ENCODE measurements at places on chromosomes 2 and 18.

DNA sequence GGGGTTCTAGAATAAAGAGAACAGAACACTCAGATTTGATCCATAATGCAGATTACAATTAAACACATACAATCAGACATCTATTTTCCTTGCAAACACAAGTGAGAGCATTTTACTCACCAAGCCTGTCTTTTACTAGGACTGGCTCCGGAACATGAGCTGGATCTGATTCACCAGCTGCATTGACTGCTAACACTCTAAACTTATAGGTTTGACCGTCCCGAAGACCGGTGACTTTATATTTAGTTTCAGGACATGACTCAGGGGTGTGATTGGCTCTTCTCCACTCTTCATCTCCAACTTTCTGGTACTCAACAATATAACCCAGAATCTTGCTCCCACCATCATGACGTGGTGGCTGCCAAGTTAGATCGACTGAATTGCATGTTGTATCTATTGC is 112.4 kb downstream of the PLEKHA3 start:
- no peak for DNase-seq

DNA sequence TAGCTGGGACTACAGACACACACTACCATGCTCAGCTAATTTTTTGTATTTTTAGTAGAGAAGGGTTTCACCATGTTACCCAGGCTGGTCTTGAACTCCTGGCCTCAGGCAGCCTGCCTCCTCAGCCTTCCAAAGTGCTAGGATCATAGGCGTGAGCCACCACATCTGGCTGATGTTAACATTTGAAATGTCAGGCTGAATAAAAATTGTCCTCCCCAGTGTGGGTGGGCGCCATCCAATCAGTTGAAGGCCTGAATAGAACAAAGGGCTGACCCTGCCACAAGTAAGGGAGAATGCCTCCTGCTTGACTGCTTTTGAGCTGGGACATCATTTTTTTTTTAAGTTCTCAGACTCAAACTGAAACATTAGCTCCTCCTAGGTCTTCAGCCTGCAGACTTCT is 21.0 kb upstream of the RHOB start:
- no peak for DNase-seq

GRCh38 chr18:23712445-23712844 is 23.2 kb downstream of the LAMA3 start:
- peak; percentile 51 for DNase-seq

- DNase-seq, result no peak
Measured at GRCh38 chr18:79770826-79771225, 26.9 kb upstream of the KCNG2 start.

GRCh38 chr2:227462462-227462951 is 9.4 kb upstream of the AGFG1 start:
- DNase-seq, result peak; percentile 50

DNA sequence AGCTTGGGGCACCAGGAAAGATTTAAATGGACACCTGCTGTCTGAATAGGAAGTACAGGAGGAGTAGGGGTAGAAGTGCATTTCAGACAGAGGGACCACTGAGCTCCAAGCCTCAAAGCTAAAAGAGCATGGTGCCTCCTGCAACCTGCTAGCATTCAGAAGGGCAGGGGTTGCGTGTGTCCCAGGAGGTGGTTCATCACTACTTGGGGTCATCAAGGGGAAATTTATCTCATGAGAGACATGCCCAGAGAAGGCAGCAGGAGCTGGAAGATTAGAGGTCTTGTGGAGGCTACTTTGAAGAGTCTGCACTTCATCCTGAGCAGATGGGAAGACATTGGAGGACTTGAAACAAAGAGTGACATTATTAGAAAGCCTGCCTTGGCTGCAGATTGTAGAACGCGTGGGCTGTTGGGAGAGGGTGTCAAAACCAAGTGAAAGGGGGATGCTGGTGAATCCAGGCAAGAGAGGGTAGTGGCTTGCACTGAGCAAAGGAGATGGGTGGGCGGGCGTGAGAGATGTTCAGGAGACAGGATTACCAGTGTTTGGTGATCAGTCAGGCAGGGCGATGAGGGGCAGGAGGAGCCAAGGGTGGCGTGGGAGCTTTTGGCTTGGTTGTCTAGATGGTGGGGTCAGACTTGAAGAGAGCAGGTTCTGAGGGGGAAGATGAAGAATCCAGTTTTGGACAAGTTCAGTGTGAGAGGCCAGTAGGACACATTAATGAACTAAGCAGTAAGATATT is 154.0 kb downstream of the DYSF start:
- no peak for DNase-seq

DNA sequence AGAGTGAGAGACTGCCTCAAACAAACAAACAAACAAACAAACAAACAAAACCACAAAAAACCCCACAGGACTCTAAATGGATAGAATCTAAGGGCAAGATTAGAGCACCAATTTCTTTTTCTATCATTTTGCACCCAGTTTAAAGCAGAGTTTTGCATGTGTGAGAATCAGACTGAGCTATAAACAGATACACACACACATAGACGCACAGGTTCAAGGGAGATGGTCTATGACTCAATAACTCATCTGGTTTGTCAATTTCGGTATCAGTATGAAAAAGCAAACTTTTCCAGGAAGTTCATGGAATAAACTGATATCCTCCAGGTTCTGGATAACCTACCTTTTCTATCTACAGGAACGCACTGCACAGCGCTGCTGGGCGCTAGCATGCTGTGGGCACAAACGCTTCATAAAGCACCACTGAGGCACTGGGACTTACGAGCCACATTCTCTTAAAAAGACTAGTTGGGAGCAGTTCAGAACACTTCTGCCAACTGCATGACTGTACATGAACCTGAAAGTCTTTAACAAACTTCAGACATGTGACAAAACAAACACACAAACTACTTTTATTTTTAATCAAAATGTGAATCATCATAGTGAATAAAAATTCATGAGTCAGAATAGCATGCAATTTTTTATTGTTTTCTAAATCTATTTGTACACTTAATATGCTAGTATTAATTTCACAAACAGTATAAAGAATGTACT is 46.6 kb downstream of the ID2 start:
- no peak for DNase-seq
